ENCODE measurements at places on chromosomes 1 and 21.

GRCh38 chr1:202010180-202011015 is at the start of gene ELF3:
ELF3 (plus strand) TSS chr1:202010587; CDS start chr1:202011137, 550 bp downstream.
- DNase-seq: no peak

DNA sequence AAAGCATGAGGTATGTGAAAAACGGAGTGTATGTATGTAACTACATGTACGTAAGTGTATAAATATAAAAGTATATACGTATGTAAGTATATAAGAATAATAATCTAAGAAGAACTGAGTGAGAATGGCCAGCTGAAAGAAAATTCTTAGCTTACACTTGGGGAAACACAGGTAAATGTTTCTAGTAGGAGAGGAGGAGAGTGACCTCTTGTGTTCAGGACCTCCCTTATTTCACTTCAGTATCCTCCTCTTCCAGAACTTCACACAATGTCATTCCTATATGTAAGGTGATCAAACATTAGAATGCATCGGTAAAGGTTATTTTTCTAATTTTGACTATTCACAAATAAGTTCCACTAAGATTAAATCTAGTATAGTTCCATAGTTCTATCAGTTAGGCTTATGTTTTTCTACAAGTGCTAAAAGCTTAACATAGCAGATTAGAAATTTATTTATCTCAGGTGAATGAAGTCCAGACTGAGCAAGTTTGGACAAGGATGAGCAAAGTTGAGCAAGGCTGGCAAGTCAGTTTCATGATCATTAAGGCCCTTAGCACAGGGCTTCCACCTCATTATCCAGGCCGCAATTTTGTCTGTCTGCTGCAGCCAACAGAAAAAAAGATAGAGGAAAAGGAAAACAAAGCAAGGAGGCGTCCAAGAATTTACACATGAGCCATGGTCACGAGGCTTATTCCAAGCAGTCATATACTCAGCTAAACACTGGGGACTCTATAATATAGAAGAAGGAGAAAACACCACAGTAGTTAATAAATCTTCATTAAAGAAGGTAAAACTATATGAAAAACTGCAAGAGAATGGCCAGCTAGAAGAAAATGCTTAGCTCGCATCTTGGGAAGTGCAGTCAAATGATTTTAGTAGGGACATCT is 7.1 kb upstream of the MROH9 start:
- DNase-seq: no peak

- no peak for DNase-seq
Observed at GRCh38 chr1:17128361-17128760, 9.1 kb upstream of the PADI2 start.

- DNase-seq: no peak
Observed at GRCh38 chr1:214146523-214146922, 134.4 kb upstream of the SMYD2 start.

DNA sequence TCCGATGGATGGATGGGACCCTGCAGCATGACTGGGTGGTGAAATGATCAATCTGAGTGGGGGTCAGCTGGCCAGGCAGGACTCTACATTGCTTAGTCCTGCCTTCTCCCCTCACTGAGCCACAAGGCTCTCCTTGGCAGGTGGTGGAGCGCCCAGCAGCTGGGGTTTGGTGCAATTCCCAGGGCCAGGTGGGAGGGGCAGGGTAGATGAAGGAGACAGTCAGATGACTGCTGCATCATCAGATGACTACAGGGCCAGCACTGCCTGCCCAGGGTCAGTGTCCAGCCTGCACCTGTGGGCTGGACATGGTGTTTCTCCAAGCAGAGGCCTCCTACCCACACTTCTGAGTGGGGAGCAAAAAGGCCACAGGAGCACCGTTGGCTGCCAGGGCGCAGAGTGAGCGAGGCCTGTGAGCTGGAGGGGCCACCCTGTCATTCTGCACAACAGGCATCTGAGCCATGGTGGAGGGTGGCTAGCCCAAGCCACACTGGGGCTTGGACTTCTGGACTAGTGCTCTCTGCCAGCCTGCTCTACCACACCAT is 103.9 kb upstream of the EDN2 start:
- no peak for DNase-seq

DNA sequence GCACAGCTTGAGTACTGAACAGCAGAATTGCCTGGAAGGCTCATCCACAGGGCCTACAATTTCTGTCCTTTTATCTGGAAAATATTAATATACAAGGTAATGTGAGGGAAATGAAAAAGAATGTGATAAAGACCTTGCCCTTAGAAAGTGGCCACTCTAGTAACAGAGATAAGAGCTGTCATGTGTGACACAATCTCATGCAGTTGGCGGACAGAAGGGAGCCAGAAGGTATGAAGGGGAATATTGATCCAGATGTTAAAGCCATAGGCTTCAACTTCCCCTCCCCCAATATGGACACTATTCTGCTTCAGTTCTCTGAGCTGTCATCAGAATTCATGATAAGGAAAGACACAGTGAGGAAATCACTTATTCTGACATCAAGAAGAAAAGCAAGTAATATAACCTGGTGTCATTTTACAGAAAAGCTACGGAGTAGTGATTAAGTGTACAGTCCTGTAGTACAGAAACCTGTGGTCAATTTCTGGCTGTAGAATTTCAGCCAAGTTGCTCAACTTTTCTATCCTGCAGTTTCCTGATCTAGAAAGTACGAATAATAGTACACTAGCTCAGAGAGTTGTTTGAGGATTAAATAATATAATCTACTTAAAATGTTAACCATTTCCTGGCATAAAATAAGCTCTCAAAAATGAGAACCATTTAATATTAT is 572.1 kb downstream of the DPYD start:
- DNase-seq: no peak

DNA sequence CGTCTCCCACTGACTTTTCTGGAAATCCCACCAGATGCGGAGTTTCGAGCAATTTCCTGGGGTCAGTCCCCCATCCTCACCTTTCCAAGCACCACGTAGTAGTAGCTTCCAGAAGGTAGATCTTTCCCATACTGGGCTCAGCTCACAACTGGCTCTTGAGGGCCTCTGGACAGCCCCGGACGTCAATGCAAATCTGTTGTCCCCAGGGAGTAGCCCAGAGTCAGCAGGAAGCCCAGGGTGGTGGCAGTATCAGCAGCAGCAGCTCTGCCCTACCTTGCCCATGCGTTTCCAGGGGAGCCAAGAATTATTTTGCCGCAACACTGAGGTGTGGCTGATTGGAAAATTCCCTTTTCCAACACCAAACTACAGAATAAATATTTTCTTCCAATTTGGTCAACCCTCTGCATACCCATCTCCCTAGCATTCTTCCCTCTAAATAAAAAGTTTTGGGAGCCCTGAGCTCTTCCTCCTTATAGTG is 70.3 kb downstream of the CD46 start:
- no peak for DNase-seq

DNA sequence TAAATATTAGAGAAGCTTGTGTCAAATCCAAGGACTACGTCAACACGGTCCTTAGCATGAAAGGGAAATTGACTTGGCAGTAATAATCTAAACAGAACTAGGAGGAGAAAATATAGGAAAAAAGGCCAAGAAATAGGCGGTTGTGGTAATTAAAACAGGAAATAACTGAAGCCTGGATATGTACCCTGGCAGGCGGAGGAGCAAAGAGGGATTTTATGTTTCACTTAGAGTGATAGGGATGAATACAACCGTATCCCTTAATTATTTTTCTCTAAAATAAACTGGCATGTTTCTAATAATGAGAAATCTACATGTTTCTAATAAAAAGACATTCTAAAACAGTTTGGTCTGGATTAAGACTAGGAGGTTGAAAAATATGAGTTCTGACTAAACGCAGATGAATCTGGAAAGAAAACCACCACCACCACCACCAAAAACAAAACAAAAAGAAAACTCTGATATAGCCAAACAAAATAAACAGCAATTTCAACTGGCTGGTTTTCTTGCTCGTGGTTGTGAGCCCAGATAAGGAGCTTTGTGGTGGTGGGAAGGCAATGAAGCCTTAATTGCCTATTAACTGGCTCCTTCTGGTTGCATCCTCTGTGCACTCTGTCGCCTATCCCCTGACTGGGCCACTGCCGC is 334.2 kb upstream of the SNX7 start:
- DNase-seq: no peak

DNA sequence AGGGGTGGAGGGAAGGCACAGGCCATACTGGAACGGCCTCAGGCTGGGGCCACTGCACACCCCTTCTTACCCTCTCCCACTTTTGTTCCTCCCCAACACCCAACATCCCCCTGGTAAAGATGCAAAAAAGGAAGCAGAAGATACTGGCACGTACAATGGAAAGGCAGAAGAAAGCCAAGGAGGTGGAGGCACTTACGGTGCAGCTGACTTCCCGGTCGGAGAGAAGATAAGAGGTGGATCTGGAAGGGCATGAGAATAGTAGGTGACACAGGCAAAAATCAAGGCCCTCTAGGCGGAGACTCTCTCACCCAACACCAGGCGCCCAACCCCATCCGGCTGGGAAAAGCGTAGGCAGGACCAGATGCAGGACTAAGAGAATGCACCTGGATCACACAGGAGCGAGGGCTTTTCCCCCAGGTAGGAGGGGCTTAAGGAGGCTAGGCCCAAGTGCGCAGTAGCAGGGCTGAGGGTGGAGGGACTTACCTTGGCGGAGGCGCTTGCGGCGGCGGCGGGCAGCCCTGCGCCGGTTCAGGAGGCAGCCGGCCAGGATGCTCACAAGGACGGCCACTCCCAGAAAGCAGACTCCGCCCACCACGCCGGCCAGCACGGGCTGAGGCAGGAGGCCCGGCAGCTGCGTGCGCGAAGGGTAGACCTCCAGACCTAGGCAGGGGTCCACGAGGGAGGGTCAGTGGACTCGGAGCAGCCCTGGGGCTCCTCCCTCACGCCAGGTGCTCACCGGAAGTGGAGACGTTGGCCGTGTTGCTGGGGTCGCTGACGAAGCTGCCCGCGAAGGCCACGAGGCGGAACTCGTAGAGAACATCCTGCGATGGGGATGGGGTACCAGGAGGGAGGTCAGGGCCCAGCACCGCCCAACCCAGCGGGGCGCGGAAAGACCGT is 4.1 kb upstream of the TAGLN2 start:
- DNase-seq: no peak

GRCh38 chr1:46197560-46197963 is 672 bp downstream of the POMGNT1 start:
- no peak for DNase-seq

GRCh38 chr1:246565751-246566127 is 322 bp downstream of the TFB2M start:
- no peak for DNase-seq

- no peak for DNase-seq
Observed at GRCh38 chr1:15329104-15329820, 80.4 kb upstream of the EFHD2 start.

DNA sequence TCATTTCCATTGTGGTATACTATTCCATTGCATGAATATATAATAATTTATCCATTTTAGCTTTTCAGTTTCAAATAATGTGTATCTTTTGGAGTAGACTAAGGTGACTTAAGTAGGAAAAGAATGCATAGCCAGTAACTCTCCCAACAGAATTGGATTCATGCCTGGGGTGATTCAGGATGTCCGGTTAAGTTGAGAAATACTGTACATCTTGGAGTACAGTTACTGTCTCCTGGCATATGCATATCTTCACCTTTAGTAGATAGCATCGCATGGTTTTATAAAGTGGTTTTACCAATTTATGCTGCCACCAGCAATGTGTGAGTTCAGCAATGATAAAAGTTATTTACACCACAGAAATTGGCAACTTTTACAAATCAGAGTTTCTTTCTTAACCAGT is 18.6 kb upstream of the SLC6A9 start:
- no peak for DNase-seq

Data from stimulated activated naive CD8-positive, alpha-beta T cell treated with anti-CD3 and anti-CD28 coated beads, Interleukin-15, amount 100 ng/mL, for 72 hours (primary cell).